ENCODE measurements at places on chromosomes 6 and 20. TPM values are rescaled to one million over a fixed set of nuclear protein-coding genes. Genes with fewer than 3 reads are reported as not detected.

Gene SEMG1
- polyA plus RNA-seq, result not detected

Gene HCK
- polyA plus RNA-seq, result 2.5 TPM

Gene IMPG1
- 3.5 TPM for polyA plus RNA-seq

Gene TRIM38
- 9.9 TPM for polyA plus RNA-seq

Gene TMEM74B
- polyA plus RNA-seq, result 4.0 TPM

Gene TMEM217
- polyA plus RNA-seq, result 1.7 TPM

Gene PTPN1
- polyA plus RNA-seq, result 34.9 TPM

Gene FRMD1
- polyA plus RNA-seq, result 20.3 TPM

Gene RHAG
- 1.2 TPM for polyA plus RNA-seq

Gene ZBTB46
- 18.8 TPM for polyA plus RNA-seq

Gene RSPO4
- polyA plus RNA-seq, result 1.7 TPM

- DNase-seq, result no peak
These were observed 214.6 kb upstream of the CDH4 start for GRCh38 chr20:61037498-61037897.

GRCh38 chr6:13536796-13537526 is 37.4 kb upstream of the SIRT5 start:
- no peak for DNase-seq

DNA sequence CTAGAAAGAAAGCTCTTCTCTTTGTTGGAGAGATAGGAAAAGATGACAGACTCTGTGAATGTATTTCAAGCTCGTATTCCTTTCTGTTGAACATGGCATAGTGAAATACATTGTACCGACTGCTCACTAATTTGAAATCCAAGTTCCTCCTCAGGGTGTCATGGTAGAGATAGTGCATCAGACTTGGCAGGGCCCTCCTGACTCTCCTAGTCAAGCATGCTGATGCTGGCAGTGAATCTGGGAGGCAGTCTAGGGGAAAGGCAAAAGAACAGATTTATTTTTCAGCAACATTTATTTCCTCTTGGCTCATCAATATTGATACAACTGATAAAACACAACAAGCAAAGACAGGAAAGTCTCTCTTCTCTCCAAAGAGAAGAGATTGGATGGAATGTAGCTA is 356.3 kb upstream of the IRAK1BP1 start:
- DNase-seq, result no peak

DNA sequence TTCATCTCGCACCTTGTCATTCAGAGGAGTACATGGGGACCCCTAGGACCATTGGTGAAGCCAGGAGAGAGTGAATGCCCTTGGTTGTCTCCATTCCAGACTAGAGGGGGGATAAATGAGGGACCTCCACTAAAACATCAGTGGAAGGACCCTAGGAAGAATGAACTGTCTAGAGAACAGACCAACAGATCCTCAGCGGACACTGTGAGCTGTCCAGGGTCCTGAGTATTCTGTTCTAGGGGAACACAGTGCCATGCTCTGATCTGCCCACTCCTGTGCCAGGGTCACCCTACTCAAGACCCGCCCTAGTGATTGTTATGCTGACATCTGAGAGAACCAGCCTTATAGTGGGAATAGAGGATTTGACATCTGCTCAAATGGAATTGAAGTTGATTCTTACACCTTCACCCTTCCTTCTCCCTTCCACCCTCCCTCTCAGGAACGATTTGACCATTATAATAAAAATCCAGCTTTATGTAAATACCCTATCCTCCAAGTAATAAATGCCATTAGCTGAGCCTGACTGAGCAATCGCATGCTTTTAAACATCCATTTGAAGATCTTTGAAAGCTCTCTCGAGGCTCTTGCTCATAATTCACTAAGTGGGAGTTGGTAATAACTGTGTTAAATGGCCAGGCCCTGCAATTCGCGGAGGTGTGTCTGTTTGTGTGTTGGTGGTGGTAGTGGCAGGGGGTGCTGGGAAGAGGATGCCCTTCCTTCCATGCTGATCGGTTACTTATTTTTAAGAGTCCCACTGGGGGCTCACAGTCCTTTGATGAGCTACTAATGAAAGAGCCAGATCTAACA is 43.6 kb upstream of the SLC32A1 start:
- peak; percentile 60 for DNase-seq

DNA sequence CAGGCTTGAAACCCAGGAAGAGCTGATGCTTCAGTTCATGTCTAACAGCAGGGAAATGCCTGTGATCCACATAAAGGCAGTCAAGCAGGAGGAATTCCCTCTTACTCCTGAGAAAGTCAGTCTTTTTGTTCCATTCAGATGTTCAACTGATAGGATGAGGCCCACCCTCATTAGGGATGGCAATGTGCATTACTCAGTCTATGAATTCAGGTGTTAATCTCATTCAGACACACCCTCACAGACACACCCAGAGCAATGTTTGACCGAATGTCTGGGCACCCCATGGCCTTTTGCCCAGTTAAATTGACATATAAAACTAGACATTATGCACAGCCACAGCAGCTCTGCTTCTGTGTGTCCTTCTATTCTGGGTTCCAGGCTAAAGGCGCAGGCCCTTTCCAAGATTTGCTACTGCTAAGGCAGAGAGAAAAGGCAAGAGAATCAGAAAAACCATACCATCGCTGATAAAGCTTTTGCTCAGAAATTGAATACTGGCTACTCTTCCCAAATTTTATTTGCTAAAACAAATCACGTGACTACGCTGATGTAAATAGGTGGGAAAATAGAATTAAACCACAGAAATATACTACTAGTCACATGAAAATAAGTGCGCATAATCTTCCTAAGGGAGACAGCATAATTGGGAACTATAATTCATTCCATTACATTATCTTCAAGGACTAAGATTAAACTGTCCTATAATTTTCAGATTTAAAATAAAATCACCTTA is 625.0 kb upstream of the MAN1A1 start:
- no peak for DNase-seq

- no peak for DNase-seq
These were observed 4.8 kb upstream of the EFHC1 start for GRCh38 chr6:52415333-52415732.

DNA sequence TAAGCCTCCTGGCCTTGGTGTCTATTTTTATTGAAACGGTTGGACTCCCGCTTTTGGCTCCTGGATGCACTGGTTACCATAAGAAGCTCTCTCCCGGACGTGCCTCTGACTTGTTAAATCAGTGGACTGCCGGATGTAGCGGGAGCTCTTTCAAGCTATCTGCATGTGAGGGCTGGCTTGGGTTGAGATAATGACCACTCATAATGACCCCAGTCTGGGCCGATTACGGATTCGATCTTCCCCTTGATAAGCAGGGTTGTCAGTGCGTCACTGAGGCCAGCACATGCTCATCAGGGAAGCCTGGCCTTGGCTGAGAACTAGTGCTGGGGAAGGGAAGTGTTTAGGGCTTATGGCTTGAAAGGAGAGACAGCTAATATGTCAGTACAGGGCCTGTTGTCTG is 528.1 kb downstream of the CDH26 start:
- DNase-seq, result no peak

- DNase-seq, result no peak
These were observed 204.2 kb downstream of the ANKRD60 start for GRCh38 chr20:58024241-58024721.

- no peak for DNase-seq
These were observed 43.7 kb downstream of the PYGB start for GRCh38 chr20:25291432-25292133.

DNA sequence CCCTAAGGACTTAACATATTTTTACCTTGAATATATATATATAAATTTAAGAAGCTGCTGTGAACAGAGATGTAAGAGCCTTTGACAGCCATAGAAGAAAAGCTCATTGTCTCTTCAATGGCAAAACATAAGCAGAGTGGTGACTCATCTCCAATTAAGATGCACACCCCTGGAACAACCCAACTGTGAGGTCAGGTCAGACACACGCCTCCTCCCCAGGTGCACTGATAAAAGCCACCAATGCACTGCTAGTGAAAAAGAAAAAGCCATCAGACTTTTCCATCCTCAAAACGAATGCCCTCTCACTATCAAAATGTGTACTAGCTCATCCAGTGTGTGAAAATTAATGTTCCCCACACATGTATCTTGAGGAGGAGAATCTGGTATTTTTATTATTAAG is 100.1 kb downstream of the SMLR1 start:
- DNase-seq, result no peak

GRCh38 chr6:43741829-43742228 is 28.2 kb upstream of the VEGFA start:
- DNase-seq, result no peak

DNA sequence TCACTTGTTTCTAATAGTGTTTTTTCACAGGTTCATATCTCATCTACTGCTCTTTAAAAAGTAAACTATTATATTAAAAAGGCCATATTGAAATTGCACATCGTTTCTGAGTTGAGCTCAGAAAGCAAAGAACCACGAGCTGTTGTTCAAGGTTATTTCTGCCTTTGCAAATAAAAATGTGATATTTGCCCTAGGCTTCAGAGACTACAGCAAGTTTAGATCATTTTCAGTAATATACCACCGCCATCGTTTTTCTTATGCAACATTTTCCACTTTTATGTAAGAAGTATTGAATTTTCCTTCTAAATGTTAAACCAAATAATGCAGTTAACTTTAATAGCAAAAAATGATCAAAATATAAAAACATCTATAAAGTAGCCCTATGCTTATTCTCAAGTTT is 71.1 kb downstream of the DST start:
- no peak for DNase-seq

DNA sequence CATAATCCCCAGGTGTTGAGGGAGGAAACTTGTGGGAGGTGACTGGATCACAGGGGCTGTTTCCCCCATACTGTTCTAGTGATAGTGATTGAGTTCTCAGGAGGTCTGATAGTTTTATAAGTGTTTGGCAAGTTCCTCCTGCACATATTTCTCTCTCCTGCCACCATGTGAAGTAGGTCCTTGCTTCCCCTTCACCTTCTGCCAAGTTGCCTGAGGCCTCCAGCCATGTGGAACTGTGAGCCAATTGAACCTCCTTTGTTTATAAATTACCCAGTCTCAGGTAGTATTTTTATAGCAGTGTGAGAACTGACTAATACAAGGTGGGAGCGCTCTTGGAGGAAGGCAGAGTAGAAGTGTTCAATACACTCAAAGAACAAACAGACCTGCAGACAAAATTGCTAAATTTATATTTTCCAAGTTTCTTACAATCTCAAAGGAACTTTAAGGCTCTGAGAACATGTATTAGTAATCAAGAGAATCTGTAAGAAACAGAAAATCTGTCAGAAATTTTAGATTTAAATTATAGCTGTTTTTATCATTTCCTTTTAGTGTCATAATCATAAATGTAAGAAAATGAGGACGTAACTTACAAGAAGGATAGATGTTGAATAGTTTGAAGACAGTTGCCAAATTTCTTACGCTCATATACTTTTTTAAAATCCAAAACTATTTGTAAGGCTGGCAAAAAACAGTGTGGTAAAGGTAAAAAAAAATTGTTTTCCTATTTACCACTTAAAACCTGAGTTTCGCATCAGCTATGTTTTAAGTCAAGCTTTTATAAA is 77.7 kb downstream of the ASCC3 start:
- DNase-seq, result no peak

- no peak for DNase-seq
These were observed 28.5 kb upstream of the CCR6 start for GRCh38 chr6:167094436-167094819.

- no peak for DNase-seq
These were observed 52.7 kb upstream of the PTGIS start for GRCh38 chr20:49620364-49621240.
